Upper lobe of left lung (tissue), 6 donors: ENCODE measurements at places on chromosomes 4 and X.
A peak's percentile ranks its signal among the peaks of the same experiment; 100 is the strongest.

DNA sequence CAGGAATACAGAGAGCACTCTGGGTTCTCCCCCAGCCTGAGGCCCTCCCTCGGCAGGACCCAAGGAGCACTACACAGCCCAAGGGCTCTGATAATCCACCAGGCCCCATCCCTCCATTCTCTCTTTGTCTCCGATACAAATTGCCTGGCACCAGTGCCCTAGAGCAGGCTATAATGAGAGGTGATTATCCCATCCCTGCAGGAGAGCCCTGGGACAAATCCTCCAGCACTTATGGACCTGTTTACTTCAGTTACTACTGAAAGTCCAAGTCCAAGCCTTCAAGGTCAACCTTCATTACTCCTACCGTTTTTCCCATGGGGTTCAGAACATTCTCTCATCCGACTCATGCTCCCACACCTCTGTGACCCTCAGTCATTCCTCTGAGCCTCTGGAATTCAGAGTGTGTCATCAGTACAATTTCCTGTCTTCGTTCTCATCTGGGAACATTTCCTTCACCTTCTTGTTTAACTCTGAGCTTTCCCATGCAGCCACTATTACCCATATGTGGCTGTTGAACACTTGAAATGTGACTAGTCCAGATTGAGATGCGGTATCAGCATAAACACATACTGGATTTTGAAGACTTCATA, 299.0 kb downstream of the RAPGEF2 start:
- no peak for DNase-seq
- H3K4me3 ChIP-seq, result no peak overlapping the region
- no peaks in the 10 kb centered on the region for H3K27me3 ChIP-seq
- H3K4me1 ChIP-seq, result no peaks in the 10 kb centered on the region

GRCh38 chr4:20532116-20532790, 168.0 kb upstream of the PACRGL start:
- no peak for DNase-seq
- H3K27me3 ChIP-seq, result no peaks in the 10 kb centered on the region
- H3K4me1 ChIP-seq, result no peaks in the 10 kb centered on the region
- H3K27ac ChIP-seq, result no peak overlapping the region
- H3K4me3 ChIP-seq, result no peak overlapping the region

DNA sequence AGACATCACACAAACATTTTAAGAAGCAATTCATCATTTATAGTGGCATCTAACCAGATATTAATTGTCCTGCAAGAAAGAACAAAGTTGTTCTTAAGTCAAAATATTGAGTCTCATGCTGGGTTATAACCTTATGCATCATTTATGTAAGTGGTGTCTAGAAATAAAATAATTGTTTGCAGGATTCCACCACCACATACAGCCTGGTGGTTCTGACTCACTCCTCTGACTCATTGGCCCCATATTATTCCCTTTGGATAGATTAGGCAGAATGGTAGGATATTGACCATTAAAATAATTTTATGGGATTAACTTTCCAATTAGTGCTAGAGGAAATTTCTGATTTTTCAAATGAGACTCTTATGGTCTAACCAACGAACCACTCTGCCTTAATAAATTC, 384.5 kb downstream of the GRXCR1 start:
- DNase-seq, result no peak
- H3K27me3 ChIP-seq, result no peaks in the 10 kb centered on the region
- H3K27ac ChIP-seq, result no peak overlapping the region
- H3K4me1 ChIP-seq, result no peaks in the 10 kb centered on the region
- H3K36me3 ChIP-seq, result no peaks in the 10 kb centered on the region

DNA sequence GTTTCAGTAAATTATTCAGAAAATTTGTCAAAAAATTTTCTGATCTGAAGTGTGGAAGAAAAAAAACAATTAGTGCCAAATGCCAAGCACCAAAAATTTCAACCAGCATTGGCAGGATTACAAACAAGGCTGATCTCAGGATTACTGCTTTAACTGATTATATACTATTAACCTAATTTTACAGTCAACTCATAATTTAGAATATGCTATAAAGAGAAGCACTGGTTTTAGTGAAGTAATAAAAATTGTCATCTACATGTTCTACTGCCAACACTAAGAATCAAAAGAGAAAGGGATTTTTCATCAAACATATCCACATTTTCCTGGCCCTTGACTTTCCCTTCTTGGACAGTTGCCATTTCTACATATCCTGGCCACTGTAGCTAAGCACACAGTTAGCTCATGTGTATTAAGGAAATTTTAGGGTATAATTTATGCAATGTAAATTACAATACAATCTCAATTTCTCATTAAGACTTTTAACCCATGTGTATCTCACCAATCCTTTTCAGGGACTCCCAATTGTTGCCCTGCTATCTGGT, 33.8 kb downstream of the THOC2 start:
- no peak overlapping the region for H3K27ac ChIP-seq
- H3K4me3 ChIP-seq, result no peak overlapping the region
- no peaks in the 10 kb centered on the region for H3K27me3 ChIP-seq

DNA sequence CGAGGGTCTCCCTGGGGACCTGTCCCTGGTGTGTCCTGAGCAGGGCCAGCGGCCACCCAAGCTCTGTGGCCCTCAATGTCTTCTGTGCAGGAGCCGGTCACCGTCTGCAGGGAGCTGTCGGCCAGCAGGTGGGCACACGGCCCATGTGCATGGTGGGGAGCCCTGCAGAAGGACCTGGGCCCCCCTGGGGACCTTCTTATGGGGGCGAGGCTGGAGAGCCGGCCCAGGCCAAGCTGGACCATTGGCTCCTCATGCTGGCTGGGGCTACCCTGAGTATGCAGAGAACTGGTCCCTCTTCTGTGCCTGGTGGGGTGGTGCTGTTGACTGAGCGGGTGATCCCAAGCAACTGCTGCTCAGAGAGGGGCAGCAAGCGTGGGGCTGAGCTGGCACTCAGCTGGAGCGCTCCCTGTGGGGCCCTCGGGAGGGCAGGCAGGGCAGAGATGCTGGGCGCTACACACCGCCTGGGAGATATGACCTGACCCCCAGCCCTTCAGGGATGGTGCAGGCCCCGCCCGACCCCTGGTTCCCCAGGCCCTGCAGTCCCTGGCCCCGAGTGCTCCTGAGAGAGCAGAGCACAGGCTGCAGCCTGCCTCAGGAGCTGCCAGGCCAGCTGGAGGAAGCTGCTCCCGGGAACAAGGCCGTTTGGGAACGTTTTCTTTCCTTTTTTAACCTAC, 14.8 kb downstream of the NAT8L start:
- DNase-seq, result peak; percentile 69
- no peak overlapping the region for H3K4me3 ChIP-seq
- H3K36me3 ChIP-seq, result no peaks in the 10 kb centered on the region
- no peaks in the 10 kb centered on the region for H3K27me3 ChIP-seq

- no peak overlapping the region for H3K4me3 ChIP-seq
- H3K36me3 ChIP-seq, result no peaks in the 10 kb centered on the region
- H3K4me1 ChIP-seq, result no peaks in the 10 kb centered on the region
These were observed 364.3 kb downstream of the FBXO8 start for GRCh38 chr4:173919196-173919595.

DNA sequence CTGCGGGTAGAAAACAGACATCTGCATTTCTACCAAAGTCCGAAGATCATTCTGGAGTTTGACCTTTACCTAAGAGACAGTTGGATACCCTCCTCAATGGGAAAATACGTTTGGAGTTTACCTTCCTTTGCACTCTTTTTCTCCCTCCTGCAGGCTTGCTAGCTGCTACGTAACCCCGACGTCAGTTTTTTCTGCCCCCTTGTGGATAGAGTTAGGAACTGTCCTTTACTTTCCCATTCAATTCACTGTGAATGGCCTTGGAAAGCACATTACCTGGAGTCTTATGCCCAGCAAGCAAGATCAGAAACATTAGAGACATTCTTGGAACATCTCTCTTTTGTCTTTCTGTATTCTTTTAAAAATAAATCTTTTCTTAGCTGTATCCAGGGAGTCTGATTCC, 250.7 kb downstream of the NAP1L3 start:
- H3K4me1 ChIP-seq, result no peaks in the 10 kb centered on the region
- no peak for DNase-seq
- H3K27me3 ChIP-seq, result no peaks in the 10 kb centered on the region
- no peak overlapping the region for H3K27ac ChIP-seq
- no peak overlapping the region for H3K4me3 ChIP-seq

DNA sequence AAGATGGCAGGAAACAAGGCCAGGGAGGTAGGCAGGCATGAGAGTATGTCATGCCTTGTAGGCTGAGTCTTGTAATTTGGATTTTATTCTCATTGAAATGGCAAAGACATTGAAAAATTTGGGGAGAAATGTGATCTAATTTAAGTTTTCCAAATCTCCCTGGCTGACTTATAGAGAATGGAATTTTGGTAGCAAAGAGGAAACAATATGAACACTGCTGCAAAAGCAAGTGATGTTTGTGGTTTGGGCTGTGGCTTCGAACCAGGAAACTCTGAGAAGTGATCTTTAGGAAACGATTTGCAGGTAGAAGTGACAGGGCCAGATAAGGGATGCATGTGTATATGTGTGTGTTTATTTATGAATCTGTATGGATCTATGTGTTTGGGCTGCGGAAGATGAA, 35.6 kb downstream of the ARSJ start:
- H3K27ac ChIP-seq, result no peak overlapping the region
- H3K36me3 ChIP-seq, result no peaks in the 10 kb centered on the region

DNA sequence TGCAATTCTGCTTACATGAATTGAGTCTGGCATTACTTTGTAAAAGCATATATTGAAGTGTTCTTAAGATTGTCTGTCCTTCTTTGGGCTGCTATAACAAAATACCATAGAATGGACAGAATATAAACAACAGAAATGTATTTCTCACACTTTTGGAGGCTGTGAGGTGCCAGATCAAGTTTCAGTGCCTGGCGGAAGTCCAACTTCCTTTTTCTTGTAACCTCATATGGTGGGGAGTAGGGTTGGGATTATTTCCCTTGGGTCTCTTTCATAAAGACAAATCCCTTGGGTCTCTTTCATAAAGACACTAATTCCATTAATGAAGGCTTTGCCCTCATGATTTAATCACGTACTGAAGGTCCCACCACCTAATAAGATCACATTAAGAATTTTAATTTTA, 199.3 kb upstream of the GRID2 start:
- no peak overlapping the region for H3K27ac ChIP-seq
- H3K4me3 ChIP-seq, result no peak overlapping the region
- H3K36me3 ChIP-seq, result no peaks in the 10 kb centered on the region
- H3K4me1 ChIP-seq, result no peaks in the 10 kb centered on the region
- no peak for DNase-seq

DNA sequence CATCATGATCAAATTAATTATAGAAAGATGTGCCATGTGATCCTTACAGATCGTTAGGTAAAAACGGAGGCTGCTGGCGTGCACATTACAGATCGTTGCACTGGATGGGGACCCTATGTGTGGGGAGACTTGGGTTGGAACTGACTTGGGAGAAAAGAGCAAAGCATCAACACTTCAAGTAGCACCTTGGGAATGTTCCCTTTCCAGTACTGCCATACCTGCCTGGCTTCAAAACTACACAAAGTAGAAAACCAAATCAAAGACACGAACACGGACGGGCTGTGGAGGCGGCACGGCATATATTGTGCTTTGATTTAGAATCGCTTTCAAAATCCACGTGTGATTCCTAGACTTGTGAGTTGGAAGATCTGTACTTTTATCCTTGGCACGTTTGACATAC, 898 bp downstream of the CMC4 start:
- H3K27ac ChIP-seq, result no peak overlapping the region
- peak overlapping the region; percentile 60 for H3K4me3 ChIP-seq
- no peak for DNase-seq

DNA sequence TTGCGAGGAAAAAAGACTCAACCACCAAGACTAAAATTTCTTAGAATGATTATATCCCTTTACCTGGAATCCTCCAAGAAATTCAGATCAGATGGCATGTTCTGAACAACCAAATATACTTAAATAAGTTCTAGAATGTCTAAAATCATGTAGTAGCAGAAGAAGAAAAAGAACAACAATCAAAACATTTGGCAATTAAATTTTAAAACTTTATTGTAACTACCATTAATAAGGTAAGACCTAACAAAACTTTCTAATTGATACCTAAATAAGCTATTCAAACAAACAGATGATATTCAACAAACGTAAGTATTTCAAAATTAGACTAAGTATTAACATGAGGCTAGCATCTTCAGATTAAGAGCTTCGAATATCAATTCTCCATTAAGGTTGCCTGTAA, 4.3 kb downstream of the THOC2 start:
- no peak overlapping the region for H3K27ac ChIP-seq
- no peaks in the 10 kb centered on the region for H3K27me3 ChIP-seq
- no peak for DNase-seq
- H3K4me3 ChIP-seq, result no peak overlapping the region
- peaks cover 8% of the 10 kb centered on the region for H3K4me1 ChIP-seq

GRCh38 chr4:111535792-111536191, 609.5 kb upstream of the FAM241A start:
- H3K27ac ChIP-seq, result no peak overlapping the region
- H3K27me3 ChIP-seq, result no peaks in the 10 kb centered on the region
- H3K36me3 ChIP-seq, result no peaks in the 10 kb centered on the region
- DNase-seq, result no peak
- no peaks in the 10 kb centered on the region for H3K4me1 ChIP-seq

- no peak overlapping the region for H3K4me3 ChIP-seq
- H3K4me1 ChIP-seq, result no peaks in the 10 kb centered on the region
- DNase-seq, result no peak
- H3K27ac ChIP-seq, result no peak overlapping the region
These were observed 17.2 kb upstream of the CCNI start for GRCh38 chr4:77092975-77093374.

- no peak overlapping the region for H3K27ac ChIP-seq
- H3K27me3 ChIP-seq, result no peaks in the 10 kb centered on the region
- no peaks in the 10 kb centered on the region for H3K36me3 ChIP-seq
- no peaks in the 10 kb centered on the region for H3K4me1 ChIP-seq
These were observed 127.6 kb upstream of the HHIP start for GRCh38 chr4:144518181-144518895.

DNA sequence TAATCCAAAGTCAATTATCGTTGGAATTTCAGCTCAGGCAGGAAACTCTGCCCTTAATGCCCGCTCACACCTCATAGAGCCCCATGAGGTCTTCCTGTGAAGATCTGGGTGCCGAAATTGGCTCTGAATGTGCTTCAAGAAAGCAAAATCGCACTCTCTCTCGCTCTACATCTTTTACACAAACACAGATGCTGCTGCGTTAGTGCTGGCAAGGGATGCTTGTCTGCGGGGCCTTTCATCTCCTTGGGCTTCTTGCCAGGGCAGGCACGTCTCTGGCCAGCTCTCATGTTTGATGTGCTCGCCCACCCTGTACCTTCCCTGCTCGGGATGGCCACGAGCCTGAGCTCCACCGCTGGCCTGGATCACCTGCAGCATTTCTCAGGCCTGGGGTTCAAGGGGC, 66.5 kb downstream of the CLCN4 start:
- no peaks in the 10 kb centered on the region for H3K4me1 ChIP-seq
- H3K27me3 ChIP-seq, result no peaks in the 10 kb centered on the region
- no peak overlapping the region for H3K4me3 ChIP-seq
- no peak overlapping the region for H3K27ac ChIP-seq

DNA sequence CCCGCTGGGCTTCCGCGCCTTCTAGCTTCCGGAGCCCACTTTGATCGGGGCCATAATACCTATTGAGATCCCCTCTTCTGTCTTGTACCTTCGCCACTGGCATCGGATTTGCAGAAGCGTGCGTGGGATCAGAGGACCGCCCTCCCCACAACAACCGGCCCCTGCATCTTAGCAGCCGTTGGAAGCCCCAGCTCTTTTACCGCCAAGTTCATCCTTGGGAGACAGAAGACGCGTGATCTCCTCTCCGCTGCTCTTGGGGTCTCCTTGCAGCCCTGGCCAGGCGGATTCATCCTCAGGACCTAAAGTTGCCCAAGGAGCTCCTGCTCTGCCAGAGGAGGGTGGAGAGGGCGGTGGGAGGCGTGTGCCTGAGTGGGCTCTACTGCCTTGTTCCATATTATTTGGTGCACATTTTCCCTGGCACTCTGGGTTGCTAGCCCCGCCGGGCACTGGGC, 1.6 kb downstream of the SLIT2 start:
- H3K27me3 ChIP-seq, result peaks cover 25% of the 10 kb centered on the region
- peak overlapping the region; percentile 68 for H3K27ac ChIP-seq
- H3K4me1 ChIP-seq, result peaks cover 47% of the 10 kb centered on the region
- H3K36me3 ChIP-seq, result no peaks in the 10 kb centered on the region
